ENCODE measurements at places on chromosomes 16 and 17.

DNA sequence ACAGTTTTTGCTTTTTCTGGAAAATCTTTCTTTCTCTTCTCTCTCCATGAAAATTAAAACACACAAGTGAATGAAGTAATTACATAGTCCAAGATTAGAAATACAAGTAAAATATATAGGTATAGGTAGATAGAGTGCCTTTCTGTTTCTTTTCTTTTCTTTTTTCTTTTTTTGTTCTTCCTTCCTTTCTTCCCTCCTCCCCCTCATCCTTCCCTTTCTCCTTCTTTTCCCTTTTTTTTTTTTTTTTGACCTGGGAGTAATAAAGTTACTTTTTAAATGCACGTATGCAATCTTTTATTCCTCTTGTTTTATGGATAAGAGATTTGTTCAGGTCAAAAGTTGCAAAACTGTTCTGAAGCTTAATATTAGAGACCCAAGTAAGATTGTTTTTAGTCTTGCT lies 34.6 kb upstream of the KCNJ2 start:
- no peak for DNase-seq

- no peak for DNase-seq
These were observed 301.8 kb upstream of the MAF start for GRCh38 chr16:79902351-79902750.

DNA sequence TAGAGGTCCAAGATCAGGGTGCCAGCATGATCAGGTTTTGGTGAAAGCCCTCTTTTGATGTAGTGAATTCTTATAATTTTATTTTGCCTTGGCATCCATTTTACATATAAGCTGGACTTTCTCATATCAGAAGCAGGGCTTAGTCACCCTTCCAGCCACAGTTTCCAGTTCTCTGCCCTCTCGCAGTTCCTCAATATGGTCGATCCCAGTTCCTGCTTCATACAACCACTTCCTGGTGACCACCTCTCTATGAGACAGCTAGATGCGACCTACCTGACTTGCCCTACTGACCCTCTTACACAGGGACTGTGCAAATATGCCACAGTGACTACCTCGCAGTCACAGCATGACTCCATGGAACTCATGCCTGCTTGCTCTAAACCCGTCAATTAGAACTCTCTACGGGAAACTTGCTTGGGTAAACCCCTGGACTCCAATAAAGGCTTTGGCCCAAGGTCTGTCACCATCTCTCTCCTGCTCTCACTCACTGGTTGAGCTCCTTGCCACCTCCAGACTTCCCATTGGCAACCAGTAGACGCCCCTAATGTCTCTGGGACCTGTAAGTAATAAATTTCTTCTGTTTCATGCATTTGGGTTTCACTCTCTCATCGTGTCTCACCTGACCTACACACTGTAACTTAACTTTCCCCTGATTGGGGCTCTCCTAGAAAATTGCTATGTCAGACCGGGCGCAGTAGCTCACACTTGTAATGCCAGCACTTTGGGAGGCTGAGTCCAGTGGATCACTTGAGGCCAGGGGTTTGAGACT lies 21.4 kb downstream of the CD300LG start:
- no peak for DNase-seq

GRCh38 chr16:31079342-31079944 lies 5.2 kb downstream of the ZNF646 start:
- no peak for DNase-seq

- DNase-seq = no peak
These were observed 22.2 kb downstream of the KRT23 start for GRCh38 chr17:40915199-40915661.

- no peak for DNase-seq
These were observed 2.6 kb downstream of the KIFC3 start for GRCh38 chr16:57799600-57800199.

DNA sequence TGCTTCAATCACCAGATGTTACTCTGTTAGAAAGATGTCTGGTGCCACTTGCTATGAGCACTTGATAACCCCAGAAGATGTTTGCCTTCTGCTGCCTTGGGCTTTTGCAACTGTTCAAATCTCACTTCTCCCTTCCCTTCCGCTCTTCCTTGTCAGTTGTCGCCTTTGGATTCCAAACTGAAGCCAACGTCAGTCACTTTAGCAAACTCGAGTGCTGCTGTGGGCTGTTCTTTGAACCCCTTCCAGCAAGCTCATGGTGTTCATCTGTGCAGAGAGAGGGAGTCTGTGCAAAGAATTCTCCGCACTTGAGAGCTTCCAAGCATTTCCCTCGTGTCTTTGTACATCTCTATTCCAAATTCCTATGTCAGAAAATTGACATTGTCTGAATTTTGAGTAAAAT lies 879.4 kb downstream of the CDH11 start:
- DNase-seq = no peak

DNA sequence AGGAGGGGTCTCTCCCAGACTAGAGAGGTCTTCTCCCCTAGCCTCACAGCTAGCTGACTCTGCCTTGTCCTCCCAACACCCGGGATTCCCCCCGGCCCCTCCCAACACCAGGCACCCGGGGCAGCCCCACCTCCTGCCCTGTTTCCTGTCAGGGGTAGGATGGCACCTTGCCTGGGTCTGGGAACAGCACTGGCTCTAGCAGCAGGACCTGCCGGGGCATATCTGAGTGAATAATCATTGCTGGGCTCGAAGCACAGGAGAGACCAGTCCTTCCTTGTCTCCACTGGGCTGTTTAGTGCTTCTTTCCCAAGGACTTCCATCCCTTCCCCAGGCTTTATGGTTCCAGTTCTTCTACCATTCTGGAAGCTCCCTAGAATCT lies 25.7 kb downstream of the MINK1 start:
- DNase-seq = no peak

DNA sequence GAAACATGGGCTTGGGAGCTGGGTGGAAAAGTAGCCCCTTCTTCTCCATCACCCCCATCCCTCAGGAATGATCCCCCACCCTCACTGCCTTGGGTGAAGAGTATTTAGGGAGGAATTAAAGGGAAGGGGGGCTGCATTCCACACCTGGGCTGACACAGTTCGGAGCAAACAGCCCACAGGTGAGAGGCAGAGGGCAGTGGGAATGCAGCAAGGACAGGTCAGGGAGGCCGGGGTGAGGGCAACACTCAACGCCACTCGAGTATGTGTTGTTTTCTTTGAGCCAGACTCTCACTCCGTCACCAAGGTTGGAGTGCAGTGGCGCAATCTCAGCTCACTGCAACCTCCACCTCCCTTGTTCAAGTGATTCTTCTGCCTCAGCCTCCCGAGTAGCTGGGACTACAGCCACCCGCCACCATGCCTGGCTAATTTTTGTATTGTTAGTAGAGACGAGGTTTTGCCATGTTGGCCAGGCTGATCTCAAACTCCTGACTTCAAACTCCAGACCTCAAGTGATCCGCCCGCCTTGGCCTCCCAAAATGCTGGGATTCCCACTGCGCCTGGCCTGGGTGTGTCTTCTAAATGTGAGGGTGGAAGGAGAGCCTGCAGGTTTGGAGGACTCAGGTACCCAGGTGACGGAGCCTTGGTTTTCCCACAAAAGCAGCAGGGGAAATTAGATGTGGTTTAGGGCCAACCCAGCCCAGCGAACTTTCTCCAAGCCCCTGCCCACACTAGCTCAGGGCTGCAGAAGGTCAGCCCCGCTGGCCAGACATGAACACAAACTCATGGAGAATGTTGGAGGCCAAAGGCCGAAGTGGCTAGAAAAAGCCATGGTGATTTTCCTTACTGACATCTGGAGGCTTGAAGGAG lies 21.2 kb upstream of the ITGA3 start:
- no peak for DNase-seq

GRCh38 chr17:77677630-77678029 lies 280.9 kb upstream of the TNRC6C start:
- no peak for DNase-seq

DNA sequence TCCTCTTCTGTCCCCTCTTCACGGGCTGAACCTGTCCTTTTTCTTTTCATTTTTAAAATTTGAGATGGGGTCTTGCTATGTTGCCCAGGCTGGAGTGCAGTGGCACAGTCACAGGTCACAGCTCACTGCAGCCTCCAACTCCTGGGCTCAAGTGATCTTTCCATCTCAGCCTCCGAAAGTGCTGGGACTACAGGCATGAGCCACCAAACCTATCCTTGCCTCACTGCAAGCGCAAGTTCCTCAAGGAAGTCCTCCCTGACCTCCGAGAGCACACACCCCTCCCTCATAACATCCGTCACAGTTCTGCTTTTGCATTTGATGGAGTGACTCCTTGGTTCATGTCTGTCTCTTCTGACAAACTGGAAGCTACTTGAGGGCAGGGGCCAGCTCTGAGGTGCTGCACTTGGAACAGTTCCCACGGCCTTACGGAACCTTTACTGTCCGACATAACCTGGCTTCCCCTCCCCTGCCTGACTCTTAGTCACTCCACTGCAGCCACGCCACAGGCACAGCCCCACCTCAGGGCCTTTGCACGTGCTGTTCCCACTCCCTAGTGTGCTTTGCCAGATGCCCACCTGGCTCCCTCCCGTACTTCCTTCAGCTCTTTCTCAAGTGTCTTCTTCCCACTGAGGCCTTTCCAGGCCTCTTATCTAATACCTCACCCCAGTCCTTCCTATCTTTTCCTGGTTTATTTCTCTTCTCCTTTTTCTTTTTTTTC lies 4.4 kb downstream of the TBX6 start:
- no peak for DNase-seq

DNA sequence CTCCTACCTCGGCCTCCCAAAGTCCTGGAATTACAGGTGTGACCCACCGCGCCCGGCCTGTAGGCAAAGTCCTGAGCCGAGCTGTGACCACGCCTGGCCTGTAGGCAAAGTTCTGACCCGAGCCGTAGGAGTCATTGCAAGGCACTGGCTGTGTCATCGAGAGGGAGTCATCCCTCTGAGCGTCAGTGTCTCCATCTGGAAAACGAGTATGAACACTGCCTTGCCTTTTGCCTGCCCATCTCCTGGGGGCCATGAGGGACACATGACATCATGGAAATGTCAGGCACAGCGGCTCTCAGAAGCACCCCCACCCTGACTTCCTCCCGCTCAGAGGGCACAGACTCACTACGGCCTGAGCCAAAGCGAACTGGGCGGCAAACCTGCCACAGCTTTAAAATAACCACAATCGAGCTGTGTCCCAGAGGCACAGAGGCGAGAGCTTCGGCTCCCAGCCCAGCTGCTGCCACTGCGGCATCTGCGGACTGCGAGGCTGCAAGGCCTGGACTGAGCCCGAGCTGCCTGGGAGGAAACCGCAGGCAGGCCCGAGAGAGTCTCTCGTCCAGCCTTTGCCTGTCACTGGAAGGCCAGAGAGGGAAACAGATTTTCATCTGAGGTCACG lies 50.8 kb downstream of the RPH3AL start:
- DNase-seq = no peak

DNA sequence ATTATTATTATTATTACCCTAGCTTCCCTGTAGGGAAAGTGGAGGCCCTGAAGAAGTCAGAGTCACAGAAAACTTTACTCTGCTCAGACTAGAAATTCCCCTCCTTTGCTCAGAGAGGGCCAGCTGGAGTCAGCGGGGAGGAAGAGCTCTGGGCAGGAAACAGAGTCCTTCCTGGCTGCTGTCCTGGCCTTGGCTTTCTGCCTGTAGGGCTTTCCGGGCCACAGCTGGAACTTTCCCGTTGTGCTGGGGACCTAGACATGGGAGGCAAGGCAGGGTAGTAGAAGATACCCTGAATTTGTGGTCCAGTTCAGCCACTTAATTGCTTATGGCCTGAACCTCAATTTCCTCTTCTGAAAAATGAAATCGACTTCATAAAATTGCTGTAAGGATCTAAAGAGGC lies 14.0 kb upstream of the CCL2 start:
- no peak for DNase-seq

DNA sequence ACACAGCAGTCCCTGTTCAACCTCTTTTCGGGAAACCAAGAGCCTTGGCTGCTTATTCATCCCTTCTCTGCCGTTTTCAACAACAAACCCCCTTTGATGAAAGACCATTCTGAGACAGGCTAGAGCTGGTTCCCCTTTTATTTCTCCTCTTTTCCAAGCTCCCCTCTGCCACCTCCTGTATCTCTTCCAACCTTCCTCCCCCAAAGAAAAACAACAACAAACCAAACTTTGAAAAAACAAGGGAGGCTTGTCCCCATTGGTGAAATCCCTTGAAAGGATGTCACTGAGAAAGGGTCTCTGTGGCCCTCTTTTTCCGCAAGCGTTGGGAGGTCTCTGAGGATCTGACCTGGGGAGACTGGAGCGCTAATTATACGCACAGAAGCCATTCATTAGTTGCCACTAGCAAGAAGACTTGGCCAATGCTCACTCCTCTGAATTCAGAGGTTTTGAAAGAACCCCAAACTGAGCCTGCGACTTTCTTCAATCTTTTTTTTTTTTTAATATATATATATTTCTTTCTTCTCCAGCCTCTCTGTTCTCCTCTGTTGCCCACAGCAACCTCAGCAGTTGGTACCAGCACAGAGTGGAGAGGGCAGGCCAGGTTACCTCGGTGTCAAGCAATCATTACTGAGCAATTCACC lies 101.4 kb downstream of the PITPNC1 start:
- no peak for DNase-seq

DNA sequence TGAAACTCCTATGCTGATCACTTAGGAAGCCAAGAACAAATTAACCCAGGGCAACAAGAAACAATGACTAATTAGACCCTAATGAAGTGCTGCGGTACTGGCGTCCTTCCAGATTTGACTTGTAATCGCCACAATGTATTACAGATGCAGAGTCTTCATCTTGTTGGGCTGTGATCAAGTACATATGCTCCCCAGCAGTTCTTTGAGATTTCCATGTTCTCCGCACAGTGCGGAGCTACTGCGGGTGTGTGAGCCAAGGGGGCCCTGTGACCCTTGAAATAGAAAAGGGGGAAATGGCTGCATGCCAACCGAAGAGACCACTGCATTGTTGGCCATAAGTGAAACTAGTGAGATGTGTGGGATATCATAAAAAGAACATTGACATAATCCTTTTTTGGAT lies 469.9 kb downstream of the MAF start:
- no peak for DNase-seq

DNA sequence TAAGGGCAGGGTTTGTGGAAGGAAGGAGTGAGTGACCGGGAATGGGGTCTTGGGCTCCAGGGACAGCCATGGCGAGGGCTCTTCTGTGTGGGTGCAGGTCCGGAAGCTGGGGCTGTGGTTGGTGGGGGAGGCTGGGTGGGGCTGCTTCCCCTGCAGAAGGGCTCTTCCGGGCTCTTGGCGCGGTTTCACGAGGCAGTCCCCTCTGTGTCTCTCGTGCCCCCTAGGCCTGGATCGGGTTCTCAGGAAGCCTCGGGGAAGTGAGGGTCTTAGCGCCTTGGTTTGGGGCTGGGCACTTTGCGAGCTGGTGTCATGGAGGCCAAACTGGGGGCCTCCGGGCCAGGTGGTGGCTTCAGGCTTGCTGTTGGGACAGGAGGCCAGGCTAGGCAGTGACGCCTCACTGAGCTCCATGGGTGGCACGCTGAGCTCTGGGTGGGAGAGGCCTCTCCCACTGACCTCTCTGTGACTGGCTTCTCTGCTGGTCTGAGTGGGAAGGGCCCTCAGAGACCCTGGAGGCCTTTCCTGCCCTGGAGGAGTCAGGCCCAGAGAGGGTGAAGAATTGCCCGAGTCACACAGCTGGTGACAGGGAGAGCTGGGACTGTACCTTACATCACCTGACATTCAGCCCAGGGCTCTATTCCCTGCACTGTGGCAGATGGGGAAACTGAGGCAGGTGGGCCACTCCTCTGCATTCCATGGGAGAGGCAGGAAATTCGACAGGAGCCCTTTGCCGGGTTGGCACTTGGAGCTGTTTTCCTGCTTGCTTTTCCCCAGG lies 8.2 kb downstream of the ADCY7 start:
- peak; percentile 51 for DNase-seq
